Suppressor macrophage (primary cell): ENCODE measurements at places on chromosomes 4 and X.
A peak's percentile ranks its signal among the peaks of the same experiment; 100 is the strongest.

GRCh38 chrX:5113128-5113527 lies 1115.5 kb downstream of the NLGN4X start:
- no peak for DNase-seq

DNA sequence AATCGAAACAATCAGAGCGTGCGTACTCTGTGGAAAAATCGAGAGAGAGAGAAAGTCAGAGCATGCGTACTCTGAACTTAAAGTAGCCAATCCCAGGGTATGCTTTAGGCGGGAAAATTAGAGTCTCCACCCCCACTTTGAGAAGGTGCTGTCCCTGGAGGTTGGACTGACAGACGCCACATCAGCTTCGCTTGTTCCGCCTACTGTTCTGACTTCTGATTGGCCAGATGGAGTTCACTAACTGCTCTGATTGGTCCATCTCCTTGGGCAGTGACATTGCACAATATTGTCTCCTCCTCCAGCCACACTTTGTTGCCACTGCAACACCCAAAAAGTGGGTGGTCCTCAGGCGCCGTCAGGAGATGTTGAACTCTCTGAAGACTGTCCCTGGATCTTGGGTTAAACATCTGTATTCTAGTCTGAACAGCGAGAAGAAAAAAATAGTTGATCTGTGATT lies at the start of gene SSX5:
Gene SSX5, minus strand, starts transcription at position 51 of the 457 bp plus-strand sequence. CDS start 1,437 bp downstream, outside the sequence.
- no peak for DNase-seq

GRCh38 chrX:10485326-10485725 lies 135.1 kb downstream of the MID1 start:
- no peak for DNase-seq

DNA sequence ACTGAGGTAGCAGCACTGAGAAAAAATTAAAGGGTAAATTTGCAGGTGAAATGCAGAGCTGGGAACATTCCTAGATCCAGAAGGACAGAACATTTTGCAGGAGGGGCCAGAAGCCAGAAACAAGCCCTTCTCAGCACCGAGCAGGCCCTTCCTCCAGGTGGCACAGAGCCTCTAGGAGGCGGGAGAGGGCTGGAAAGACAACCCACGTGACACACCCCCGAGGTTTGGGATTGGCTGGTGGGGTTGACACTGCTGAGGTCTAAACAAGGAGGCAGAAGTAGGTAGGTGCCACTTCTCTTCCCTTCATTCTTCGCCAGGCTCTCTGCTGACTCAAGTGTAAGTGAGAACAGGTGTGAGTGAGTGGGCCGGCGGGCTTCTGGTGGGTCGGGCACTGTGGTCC lies at the start of gene PAGE4:
Gene PAGE4, plus strand, starts transcription at position 288 of the 400 bp plus-strand sequence. CDS start 1,126 bp downstream, outside the sequence.
- DNase-seq, result no peak

- DNase-seq, result no peak
These were observed 266.3 kb upstream of the NOCT start for GRCh38 chr4:138749303-138749702.

- DNase-seq, result no peak
These were observed 21.9 kb downstream of the COQ2 start for GRCh38 chr4:83262682-83263081.

- DNase-seq, result no peak
These were observed 200.4 kb downstream of the ARAP2 start for GRCh38 chr4:36043901-36044300.

- DNase-seq, result peak; percentile 26
These were observed 55.0 kb downstream of the BEX3 start for GRCh38 chrX:103431316-103431715.

DNA sequence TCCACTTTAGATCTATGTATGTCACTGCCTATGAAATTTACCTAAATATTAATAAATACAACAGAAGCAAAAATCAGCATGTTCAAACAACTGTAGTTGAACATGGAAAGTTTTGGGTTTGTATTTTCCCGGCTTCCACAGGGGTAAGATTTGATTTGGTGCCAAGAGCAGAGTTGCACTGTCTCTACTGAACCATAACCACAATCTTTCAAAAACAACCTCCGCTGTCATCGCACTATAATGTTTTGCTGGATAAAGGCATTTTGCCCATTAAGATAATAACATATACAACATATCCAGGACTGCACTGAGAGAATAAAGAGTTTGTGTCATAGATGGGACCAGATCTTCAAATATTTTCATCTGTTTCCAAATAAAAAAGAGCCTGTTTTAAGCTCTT lies 94.9 kb downstream of the TENM3 start:
- DNase-seq, result no peak

DNA sequence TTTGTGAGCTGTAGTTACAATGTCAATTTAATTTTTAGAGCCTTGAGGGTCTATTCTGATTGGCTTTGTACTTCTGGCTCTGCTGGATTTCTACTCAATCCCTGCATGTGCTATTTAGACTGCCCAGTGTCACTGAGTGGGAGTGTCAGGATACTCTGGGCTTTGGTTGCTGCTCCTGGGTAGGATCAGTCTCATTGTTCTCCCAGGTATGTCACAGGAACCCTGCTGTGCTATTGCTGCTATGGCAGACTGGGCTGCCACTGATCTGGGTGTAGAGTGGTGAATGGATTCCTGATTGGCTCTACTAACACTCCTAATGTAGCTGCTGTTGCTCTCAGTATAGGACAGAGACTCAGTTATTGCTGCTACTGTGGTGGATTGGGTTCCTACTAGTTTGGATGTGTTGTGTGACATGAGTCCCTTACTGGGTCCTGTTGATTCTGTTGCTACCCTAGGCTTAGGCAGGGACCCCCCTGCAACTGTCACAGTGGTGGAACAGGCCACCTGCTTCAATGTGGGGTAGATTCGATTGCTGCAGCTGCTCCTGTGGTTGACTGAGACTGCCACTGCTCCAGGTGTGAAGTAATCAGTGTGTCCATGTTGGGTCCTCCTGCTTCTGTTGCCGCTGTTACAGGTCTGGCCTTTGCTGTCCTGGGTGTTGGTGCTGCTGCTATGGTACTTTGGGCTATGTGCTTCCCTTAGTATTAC lies 707.8 kb upstream of the AMOT start:
- no peak for DNase-seq

- DNase-seq, result no peak
These were observed 87.8 kb downstream of the PPA2 start for GRCh38 chr4:105386012-105386411.

- no peak for DNase-seq
These were observed 67.4 kb upstream of the EPHA5 start for GRCh38 chr4:65737672-65738071.

GRCh38 chr4:142356118-142356759 lies 489.9 kb downstream of the INPP4B start:
- DNase-seq, result no peak
